ENCODE measurements at places on chromosomes 7 and 10.

DNA sequence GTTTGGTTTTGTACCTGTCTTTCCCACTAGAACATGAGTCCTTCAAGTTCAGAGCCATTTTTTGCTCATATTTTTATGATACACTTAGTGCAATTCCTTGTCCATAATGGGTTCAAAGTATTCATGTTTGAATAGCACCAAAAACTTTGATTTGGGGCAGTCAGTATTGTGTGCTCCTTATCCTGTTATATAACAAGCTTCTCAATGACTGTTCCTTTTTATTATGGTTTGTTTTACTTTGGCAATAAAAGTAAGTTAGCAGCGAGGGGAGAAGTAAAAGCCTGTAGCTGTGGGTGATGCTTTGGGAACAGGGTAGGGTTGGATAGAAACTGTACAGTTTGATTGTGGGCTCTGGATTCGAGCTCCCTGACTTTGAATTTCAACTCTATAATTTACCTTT is 174.4 kb upstream of the PCLO start:
- no peak for DNase-seq

DNA sequence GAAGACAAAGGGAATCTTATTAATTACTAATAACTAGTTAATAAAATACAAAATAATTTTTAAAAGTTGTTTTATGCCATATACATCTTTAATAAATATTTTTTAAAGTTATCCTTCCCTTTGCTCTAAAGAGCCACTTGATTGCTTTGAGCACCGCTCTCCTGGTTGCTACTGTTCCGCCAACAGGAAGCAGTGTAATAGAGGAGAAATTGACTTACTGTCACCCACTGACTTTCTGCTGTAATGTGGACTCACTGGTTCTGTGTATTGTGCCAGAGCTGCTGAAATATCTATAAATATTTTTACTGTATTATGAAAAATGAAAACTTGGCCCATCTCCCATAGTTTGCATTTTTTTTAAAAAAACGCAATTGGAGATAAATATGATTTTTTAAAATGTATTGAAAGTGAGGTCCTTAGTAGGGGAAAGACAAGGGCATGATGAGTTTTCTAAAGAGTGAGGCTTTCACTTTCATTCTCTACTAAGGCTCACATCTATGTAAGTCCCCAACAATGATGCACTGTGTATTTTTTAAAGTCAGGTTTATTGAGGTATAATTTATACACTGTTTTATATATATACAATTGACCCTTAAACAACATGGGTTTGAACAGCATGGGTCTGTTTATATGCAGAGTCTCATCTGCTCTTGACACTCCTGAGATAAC is 100.5 kb downstream of the NPY start:
- peak; percentile 47 for DNase-seq

GRCh38 chr10:113463777-113464176 is 89.1 kb upstream of the HABP2 start:
- DNase-seq = no peak

DNA sequence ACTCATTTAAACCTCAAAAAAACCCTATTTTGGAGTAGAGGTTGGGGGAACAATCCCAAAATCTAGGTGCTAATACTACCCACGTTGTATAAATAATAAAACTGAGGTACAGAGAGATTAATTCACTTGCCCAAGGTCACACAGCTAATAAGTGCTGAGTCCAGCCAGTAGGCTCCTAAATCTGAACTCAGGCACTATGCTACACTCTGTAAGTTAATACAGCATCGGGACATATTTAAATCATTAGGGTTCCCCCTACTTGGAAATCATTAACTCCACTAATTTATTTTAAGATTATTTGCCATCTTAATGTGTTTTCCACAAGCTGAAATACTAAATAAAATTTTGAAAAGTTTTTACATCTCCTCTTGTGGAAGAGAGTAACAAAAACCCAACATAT is 24.2 kb downstream of the PIP4K2A start:
- no peak for DNase-seq

DNA sequence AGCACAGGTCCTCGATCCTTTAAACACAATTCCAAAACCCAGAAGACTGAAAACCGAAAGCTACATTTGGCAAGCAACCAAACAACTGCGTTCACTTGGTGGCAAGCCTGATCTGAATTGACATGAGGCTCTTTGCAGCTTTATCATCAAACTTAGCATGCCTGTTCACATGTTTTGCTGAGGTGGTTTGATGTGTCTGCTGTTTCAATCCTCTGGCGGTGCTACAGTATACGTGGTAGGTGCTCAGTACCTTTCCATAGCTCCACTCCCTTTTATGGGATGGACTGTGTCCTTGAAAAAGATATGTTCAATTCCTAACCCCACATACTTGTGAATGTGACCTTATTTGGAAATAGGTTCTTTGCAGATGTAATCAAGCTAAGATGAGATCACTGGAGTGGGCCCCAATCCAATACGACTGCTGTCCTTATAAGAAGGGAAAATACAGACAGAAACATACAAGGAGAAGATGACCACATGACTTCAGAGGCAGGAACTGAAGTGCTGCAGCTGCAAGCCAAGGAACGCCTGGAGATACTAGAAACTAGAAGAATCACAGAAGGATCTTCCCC is 33.4 kb downstream of the CCDC6 start:
- DNase-seq = no peak

DNA sequence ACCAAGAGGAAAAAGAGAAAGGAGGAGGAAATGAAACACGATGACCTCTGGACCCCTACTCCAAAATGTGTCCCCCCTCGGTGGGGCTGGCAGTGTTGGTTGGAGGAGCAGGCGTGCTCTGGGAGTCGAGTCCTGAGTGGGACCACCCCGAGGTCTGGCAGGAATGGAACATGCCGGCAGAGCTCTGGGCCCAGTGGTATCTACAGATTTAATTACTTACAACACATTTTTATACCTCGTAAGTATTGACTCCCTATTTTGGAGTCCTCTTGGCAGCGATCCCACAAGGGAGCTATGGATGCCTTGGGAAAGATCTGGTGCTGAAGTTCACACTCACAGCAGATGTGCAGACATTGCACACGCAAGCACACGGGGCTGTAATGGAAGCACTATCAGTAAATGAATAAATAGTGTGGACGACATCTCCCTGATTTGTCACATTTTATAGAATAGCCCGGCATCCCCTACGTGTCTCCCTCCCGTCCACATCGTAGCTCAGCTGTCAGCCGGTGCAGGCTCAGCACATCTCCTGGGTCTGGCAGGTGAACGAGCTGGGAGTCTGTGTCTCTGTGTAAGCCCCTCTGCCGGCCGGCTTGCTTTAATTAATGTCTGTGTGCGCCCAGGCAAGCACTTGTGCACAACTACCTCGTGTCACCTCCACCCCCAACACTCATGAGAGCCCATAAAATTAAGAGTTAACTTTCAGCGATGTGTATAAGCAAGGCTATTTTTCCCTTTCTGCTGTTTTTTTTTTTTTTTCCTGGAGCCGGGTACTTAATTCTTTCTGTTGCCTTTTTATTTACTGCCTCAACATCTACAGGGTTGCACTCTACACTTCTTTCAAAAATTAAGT is 603.2 kb downstream of the LRMDA start:
- DNase-seq = no peak

DNA sequence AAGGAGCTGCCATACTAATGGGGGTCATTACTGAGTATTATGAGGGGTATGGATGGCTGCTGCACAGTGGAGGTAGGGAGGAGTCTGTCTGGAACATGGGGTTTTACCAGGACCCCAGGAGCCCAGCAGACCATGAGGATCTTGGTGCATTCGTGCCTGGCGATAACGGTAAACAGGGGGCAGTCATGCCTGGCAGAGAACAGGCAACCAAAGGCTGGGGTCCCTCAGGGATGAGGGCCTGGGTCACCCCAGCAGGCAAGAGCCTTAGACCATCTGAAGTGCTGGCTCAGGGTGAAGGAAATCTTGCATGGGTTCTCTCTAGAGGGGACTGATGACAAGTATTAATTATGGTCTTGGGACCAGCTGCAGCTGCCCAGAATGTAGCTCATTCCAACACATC is 46.1 kb downstream of the MYL10 start:
- no peak for DNase-seq
